ENCODE measurements at places on chromosomes 3 and 15.

GRCh38 chr3:47444103-47444502 lies 31.6 kb downstream of the SCAP start:
- no peak for DNase-seq

DNA sequence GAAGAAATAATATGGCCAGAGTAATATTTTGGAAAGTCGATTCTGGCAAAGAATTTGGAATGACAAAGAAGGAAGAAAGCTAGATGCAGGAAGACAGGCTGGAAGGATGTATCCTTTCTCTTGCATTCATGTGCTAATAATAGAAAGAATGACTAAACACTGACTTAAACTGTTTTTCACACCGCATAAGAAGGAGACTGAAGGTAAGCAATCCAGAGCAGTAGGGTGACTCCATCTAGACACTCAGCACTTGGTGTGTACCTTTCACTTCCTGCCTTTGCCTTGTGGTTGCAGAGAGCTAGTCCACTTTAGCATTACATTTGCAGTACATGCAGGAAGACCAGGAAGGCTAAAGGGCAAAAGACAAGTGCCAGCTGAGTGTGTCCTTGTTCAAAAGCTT lies 234.6 kb downstream of the RBMS3 start:
- no peak for DNase-seq

DNA sequence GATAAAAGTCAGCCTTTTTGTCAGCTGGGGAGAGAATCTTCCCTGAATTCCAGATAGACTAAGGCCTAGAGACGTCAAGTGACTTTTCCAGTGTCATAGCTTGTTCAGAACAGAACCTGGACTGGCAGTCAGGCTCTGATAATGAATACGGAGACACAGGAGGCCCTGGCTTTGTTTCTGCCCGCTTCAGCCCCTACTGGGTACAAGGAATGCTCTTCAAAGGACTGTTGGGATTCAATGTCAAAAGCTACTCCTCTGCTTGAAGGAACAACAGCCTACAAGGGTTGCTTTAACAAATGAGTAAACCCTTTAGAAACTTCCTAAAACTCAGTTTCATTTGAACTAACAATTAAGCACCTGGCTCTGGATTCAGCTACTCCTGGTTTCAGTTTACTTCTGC lies 412.3 kb downstream of the OXSM start:
- DNase-seq = no peak

DNA sequence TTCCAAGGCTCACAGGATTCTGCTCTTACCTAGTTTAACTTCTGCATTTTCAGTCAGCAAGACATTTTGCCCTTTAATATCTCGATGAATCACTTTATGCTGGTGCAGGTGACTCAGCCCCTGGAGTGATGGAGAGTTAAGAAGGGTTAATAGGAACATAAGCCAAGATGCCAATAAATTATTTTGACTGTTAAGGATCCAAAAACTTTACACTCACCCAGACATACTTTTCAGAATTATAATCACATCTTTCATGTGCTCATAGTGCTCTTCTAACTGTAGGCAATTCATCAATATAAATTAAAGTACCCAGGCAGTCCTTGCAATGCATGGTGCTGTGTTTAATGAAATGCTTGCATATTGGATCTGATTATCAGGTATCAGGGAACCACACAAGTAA lies 164.1 kb upstream of the SLC2A2 start:
- DNase-seq = no peak

- no peak for DNase-seq
Measured at GRCh38 chr15:50476143-50476542, 51.9 kb downstream of the USP8 start.

GRCh38 chr15:75532413-75533250 lies 46.5 kb downstream of the PTPN9 start:
- no peak for DNase-seq

DNA sequence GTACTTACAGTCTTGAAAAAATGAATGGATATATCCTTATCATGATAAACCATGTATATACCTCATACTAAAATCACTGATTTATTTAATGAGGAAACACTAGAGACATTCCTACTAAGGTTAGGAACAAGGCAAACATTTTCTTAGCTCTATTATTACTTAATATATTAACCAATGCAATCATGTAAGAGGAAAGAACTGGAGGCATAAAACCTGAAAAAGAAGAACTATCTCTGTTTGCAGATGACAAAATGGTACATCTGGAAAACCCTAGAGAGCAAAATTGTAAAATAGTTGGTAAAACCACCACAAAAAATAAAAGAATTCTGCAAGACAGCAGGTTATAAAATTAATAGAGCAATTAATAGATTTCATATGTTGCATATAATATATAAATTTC lies 81.2 kb downstream of the KLF13 start:
- DNase-seq = no peak

DNA sequence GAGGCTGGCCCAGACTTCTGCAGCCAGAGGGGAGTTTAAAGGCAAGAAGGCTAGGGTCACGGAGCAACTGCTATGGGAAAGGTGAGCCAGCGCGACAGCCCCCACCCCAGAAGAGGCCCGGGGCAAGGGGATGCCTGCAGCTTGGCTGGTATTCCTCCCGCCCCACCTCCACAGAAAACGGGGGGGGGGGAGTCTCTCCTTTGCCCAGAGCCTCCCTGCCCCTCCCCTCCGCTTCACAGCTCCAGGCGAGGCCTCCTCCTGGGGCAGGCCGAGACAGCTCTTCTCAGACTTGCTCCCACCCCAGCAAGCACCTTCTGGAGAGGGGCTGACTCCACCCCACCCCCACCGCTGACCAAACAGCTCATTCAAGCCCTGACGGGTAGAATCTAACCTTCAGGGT lies 13.4 kb downstream of the ANP32A start:
- DNase-seq = no peak

DNA sequence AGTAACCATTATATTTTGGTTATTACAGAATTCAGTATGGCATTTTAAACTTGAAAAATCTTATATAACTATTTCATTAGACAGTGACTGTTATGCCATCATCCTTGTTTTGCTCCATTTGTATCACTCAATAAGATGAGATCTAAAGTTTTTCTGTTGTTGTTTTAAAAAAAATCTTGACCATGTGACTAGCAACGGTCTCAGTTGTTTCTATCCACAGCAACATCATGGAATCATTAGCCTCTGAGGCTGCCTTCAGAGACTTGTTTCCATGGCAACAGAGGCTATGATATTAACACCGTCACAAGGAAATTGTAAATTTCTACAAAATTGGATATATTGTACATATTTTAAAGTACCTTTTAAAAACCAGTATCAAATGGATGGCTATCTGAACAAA lies 129.8 kb downstream of the DLG1 start:
- DNase-seq = no peak

- DNase-seq = no peak
Measured at GRCh38 chr3:149197669-149198068, 24.0 kb downstream of the CP start.

DNA sequence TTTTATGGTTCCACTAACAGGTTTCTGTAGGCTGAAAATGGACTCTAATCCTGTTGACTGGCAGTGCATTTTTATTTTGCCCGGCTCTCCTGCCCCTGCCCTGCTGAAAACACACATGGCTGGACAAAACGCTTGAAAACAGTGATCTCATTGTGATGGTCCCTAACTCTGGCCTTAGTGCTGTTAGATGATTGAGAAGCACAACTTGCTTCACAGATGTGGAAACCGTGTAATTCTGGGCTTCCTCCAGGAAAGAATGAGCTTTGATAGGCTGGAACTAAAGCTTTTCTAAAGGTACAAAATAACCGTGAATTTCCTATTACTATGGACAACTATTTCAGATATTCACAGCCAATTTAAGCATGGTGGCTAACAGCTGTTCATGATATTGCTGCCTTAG lies 121.4 kb downstream of the VGLL3 start:
- no peak for DNase-seq

GRCh38 chr15:34179234-34179633 lies 30.7 kb downstream of the KATNBL1 start:
- DNase-seq = no peak

DNA sequence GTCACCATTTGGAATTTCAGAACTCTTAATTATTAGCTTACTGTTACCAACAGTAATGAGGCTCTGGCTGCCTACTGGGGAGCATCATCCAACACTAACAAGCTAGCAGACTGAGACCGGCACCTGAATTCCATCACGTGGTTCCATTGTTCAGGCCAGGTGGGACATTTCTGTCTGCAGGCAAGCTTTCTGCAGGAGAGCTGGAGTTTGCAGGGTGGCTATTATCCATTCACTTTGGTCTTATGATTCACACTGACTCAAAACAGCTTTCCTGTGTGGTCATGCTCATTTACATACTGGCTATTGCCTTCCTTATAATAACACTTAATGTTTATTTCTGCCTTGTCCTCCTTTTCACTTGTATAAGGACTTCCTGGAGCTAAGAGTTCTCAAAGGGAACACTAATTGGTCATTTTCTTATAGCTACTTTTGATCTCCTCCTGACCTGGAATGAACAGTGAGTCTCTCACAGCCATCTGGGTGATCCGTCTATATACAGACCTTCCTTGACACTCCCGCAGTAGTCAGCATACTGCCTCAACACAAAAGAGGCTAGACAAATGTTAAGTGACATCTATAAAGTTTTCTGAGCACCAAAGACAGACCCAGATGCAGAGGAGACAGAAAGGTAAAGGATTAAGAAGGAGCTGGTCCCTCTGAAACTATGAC lies 695.4 kb downstream of the FHIT start:
- peak; percentile 4 for DNase-seq

GRCh38 chr15:70348581-70349344 lies 251.0 kb upstream of the TLE3 start:
- no peak for DNase-seq

- no peak for DNase-seq
Measured at GRCh38 chr3:64836097-64836496, 148.3 kb upstream of the ADAMTS9 start.

GRCh38 chr15:60419753-60420152 lies 22.0 kb upstream of the ANXA2 start:
- DNase-seq = no peak

DNA sequence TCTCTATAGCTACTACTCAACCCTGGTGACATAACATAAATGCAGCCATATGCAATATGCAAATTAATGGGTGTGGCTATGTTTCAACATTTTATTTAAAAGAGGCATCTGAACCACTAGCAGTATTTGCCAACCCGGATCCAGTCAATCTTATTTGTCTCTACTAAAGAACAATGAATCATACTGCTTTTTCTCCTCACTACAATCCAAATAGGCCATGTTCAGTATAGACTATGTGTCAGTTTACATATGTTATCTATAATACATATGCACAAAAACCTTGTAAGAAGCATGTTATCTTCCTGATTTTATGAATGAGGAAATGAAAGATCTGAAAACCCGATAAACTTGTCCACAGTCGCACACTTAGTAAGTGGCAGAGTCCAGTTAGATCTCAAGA lies 125.7 kb downstream of the STAG1 start:
- DNase-seq = no peak

GRCh38 chr3:184227481-184227935 lies 1.9 kb upstream of the VWA5B2 start:
- peak; percentile 76 for DNase-seq

DNA sequence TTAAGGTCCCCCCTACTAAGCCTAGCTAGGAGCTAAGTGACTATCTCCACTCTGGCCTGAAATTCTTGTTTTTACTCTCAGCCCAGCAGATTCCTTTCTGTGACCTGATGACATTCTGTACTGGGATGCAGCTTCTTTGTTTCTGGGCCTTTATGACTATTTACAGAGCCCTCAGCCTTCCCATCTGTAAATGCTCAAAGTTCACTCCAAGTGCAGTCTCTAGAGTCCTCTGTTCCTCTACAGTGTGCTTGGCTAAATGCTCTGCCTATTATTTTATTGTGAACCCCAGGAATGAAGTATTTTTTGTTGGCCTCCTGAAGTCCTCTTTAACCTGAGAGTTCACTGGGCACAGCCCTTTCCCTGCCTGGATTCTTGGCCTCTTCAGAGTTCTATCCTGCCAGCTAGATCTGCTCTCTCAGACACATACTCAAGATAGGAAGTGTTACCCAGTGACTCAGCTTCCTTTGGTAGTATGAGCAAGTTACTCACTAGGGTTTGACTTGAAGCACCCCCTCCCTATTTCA lies 278.1 kb upstream of the P2RY1 start:
- no peak for DNase-seq

DNA sequence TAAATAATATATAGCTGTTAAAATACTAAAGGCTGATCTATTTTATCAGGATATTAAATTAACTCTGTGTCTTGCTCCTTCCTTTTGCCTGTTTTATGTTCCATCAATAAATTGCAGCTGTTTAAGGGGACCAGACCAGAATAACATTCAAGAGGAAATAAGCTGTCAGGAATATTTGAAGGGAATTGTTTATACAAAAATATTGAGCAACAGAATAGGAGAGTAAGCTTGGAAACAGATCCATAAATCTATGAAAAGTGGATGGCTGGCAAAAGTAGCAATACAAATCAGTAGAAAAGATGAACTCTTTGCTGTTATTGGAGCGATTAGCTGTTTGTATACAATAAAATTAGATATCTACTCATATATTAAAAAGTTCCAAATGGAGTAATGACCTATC lies 36.2 kb upstream of the PLSCR2 start:
- DNase-seq = no peak

- no peak for DNase-seq
Measured at GRCh38 chr3:83941990-83942745, 1016.6 kb upstream of the CADM2 start.

DNA sequence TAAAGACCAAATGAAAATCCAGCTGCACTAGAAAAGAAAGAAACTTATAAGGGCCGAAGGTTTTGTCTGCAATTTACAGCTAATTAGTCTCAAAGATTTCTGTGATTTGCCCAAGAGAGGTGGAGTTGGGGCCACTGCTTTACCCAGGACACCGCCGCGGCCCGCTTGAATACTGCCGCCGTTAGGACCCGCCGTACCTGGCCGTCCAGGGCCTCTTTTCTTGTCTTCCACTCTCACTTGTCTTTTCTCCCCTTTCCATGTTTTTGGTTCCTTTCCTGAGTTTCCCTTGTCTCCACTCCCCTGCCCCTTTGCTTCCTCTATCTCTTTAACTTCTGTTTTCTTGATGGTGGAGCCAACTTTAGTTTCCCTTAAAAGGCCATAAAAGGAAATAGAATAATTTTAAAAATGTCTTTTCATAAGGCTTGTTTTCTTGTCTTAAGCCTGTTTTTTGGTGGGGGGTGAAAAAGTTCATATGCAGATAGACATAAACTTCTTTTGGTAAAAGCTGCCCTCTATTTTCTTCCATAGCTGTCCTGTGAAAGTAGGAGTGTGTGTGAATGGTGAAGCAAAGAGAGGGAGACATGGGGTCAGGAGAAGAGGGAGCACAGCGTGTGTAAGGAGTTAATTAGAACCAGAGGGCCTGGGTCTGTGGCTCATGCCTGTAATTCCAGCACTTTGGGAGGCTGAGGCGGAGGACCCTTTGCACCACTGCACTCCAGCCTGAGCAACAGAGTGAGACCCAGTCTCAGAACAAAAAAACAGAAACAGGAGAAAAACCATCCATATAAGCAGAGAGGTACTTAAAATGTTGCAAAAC lies 16.0 kb upstream of the CCNL1 start:
- peak; percentile 14 for DNase-seq

- no peak for DNase-seq
Measured at GRCh38 chr15:64583519-64583918, 123.1 kb downstream of the ZNF609 start.

GRCh38 chr15:69881766-69882165 lies 216.0 kb downstream of the TLE3 start:
- DNase-seq = peak; percentile 86

GRCh38 chr3:11212299-11212608 lies 58.0 kb downstream of the HRH1 start:
- no peak for DNase-seq

GRCh38 chr3:72092778-72093177 lies 307.8 kb upstream of the PROK2 start:
- DNase-seq = no peak

Data from germinal center (tissue), 1 donor.